Fibroblast of skin of scalp (primary cell): ENCODE measurements at places on chromosomes 3 and 15.

GRCh38 chr3:117191245-117191644 is 481.7 kb downstream of the TUSC7 start:
- DNase-seq = no peak

- no peak for DNase-seq
These were observed 136.4 kb downstream of the DNAJB8 start for GRCh38 chr3:128330214-128330842.

DNA sequence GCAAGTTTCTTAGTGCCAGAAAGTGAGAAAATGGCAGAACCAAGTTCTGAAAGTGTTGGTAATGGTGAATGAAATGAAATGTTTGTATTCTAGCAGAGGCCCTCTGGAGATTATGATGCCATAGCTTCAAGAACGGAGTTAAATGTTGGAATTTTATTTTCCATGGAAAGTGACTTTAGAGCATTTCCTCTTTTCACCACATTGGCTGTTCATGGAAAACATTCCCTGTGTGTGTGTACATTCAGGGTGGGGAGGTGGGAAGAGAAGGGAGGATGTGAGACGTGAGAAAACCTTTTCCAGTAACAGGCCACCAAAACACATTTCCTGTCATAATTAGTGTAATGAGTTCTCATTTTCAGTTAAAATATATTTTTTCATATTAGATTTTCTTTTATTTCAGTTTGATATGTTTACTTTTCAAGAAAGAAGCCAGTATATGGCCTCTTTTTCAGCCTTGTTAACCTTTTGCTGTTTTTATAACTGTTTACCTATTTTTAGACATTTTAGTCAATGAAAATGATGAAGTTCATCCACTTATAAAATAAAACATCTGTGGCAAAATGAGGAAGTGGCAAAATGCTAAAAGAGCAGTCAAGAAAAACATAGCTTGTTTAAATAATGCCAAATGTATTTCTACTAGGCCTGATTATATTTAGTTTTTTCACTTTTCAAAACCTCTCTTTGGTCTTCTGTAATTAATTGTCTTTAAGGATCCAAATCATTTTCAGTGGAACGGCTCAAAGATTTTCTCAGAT is 21.6 kb downstream of the SAMMSON start:
- no peak for DNase-seq

GRCh38 chr3:140576449-140576848 is 101.4 kb upstream of the TRIM42 start:
- no peak for DNase-seq

- peak; percentile 52 for DNase-seq
These were observed 109.1 kb downstream of the COL6A6 start for GRCh38 chr3:130626049-130626448.
